ENCODE measurements at places on chromosomes 7 and 10.

DNA sequence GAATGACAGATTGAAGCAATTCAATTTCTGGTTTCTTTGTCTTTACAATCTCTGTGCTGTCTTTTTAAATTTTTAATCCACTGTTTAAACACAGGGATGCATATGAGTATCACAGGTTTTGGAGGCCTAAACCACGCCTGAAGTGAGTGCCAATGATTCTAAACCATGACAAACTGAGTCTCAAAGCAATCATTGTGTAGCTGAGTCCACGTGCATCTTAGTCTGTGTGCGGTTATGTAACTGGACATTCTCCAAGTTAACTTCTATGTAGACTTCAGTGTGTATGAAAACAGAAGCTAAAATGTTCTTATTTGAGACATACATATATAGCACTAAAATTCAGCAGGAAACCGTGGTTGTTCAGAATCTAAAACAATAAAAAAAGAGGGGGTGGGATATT lies 79.3 kb upstream of the ST8SIA6 start:
- no peak for DNase-seq

- DNase-seq = no peak
These were observed 72.3 kb upstream of the GATAD1 start for GRCh38 chr7:92375013-92375412.

- DNase-seq = no peak
These were observed 148.4 kb downstream of the ADAM12 start for GRCh38 chr10:126239844-126240243.

DNA sequence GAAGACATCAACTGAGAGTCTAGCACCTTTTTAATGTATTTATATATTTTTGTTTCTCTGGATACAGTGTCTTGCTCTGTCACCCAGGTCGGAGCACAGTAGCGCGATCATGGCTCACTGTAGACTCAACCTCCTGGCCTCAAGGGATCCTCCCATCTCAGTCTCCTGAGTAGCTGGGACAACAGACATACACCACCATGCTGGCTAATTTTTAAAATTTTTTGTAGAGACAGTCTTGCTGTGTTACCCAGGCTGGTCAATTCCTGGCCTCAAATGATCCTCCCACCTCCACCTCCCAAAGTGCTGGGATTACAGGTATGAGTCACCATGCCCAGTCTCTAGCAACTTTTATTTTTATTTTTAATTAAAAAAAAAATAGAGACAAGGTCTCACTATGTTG lies 51.4 kb upstream of the ANLN start:
- no peak for DNase-seq

DNA sequence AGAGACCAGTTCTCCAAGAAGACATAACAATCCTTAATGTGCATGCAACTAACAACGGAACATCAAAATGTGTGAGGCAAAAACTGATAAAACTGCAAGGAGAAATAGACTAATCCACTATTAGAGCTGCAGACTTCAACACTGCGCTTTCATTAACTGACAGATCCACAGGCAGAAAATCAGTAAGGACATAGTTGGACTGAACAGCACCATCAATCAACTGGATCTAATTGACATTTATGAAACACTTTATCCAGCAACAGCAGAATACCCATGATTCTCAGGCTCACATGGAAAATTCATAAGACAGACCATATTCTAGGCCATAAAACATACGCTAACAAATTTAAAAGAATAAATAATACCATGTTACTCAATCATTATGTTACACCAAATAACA lies 21.6 kb upstream of the ATP6V0A4 start:
- DNase-seq = no peak

DNA sequence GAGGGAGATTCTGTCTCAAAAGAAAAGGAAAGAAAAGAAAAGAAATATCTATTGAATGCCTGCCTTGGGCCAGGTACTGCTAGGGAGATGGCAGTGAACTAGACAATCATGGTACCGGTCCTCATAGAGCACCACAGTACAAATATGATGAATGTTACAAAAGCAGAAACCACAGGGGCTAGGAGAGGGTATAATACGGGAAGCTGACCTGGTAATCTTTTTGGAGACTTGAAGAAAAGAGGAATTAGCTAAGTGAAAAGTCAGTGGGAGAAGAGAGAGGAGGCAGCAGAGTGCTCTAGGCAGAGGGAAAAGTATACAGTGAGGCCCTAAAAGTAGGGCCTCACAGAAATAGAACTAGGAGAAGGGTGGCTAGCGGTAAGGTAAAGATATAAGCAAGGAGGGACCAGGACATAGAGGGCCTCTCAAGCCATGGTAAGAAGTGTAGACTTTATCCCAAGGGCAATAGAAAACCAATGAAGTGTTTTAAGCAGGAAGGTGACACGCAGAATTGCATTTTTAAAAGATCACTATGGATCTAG lies 42.8 kb upstream of the WNT8B start:
- no peak for DNase-seq

DNA sequence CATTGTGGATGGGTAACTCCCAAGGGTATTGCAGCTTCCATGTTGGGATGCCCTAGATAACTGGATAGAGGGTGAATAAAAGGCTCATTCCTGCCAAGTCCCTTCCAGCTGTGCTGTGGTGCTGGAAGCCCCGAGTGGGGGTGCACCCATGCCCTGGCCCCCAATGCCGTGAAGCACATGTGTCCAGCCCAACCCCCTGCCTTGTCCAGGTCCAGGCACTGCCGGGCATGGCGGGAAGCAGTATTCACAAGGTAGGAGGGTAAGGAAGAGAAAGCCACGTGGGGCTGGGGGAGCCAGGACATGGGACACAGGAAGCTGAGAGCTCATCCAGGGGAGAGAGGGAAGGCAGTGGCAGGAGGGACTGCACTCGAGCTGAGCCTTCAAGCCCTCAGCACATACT lies 148.2 kb upstream of the CDCA7L start:
- DNase-seq = no peak

GRCh38 chr10:12417331-12417730 lies 68.0 kb downstream of the CAMK1D start:
- no peak for DNase-seq

DNA sequence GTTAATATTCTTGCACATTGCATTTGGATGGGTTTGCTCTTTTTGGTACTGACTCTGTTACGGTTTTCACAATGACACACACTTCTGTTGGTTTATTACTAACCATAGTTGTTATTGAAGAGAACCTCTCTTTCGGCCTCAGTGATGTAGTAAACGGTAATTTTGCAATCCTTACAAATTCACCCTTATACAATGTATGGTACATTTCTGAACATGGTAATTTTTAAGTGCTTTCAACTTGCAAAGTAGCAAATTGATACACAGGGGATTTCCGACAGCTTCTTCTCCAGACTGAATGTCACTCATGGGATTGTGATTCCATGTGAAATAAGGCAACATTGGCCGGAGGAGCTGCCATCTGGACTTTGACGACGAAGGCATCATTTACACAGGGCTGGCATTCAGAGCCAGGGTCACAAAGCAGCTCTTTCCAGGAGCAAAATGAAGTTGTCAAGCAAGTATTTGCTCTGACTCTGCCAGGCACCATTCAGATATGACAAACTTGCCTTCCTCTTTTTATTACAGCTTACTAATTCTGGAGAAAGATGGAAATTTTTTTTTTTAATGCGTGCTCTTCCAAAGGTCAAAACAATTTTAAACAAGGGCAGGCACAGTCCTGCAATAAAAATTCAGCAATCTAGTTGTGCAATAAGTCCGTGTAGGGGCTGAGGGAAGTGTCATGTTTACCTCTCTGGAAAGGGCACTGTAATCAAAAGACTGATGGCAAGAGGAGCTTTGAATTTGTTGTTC lies 711.5 kb upstream of the C7orf33 start:
- no peak for DNase-seq

- no peak for DNase-seq
These were observed 280.4 kb downstream of the GLRX3 start for GRCh38 chr10:130416334-130417150.

- peak; percentile 82 for DNase-seq
These were observed 77.4 kb downstream of the PON1 start for GRCh38 chr7:95246831-95247370.

GRCh38 chr7:106731646-106732444 lies 70.9 kb upstream of the CCDC71L start:
- DNase-seq = no peak

- no peak for DNase-seq
These were observed 20.3 kb upstream of the SAR1A start for GRCh38 chr10:70190581-70190980.

DNA sequence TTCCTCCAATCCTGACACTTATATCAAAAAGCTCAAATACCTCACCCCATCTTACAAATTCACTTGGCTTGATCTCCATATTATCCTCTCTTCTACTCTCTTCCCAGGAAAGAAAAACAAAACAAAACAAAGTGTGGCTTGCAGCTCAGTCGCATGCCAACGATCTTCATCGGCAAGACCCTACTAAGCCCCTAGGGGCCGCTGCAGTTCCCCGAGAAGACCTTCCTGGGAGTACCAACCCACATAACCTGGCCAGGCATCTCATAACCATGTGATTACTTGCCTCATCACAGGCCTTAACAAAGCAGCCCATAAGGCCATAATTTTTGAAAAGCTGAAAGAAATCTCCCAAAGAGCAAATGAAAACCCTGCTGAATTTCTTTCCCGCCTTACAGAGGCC lies 103.7 kb downstream of the ZNF92 start:
- DNase-seq = peak; percentile 43

- no peak for DNase-seq
These were observed 79.3 kb upstream of the TNS3 start for GRCh38 chr7:47661051-47661714.

GRCh38 chr7:104207348-104207730 lies 474 bp downstream of the ORC5 start:
- no peak for DNase-seq

- DNase-seq = no peak
These were observed 246.1 kb downstream of the AUTS2 start for GRCh38 chr7:69844264-69844868.

DNA sequence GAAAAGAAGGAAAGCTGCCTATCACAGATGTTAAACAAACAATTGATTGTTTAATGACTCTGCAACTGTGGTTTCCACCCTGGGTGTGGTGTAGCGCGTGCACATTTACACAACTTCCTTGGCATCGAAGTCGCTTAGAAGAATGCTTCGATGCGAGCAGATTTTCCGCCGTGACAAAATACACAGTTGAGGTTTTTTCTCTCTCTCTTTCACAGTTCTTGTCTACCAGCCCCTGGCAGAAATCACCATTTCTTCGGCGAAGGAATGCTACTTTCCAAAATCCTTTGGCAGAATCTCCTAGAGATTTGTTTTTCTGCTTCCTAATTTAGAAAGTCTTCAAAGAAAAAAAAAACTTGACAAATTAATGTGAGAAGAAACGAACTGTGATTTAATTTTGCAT lies 70.7 kb upstream of the C1QL3 start:
- DNase-seq = no peak

DNA sequence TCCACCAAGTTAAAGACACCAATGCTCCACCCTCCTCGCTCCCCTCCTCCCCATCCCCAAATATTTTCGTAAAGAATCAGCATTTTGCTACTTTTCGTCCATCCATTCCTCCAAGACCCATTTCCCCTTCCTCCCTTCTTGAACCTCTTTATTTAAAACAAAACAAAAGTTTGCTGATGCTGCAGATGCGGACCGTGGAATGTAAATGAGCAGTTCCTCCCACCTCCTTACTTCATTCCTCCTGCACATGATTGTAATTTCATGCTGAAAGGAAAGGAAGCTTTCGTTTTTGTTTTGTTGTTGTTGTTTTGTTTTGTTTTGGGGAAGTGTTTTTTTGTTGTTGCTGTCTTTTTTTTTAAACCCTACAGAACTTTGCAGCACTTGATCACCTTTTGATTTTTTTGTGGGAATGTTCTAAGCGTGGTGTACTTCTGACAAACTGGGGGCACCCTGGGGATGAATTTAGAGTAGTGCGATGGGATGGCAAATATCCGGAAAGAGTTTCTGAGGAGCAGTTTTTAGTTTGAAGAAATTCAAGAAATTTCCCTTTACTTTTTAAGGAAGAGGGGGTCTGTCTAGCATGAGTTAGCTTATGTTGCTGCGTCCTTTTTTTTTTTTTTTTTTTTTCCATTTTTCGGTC lies 177.3 kb downstream of the TCF7L2 start:
- no peak for DNase-seq

DNA sequence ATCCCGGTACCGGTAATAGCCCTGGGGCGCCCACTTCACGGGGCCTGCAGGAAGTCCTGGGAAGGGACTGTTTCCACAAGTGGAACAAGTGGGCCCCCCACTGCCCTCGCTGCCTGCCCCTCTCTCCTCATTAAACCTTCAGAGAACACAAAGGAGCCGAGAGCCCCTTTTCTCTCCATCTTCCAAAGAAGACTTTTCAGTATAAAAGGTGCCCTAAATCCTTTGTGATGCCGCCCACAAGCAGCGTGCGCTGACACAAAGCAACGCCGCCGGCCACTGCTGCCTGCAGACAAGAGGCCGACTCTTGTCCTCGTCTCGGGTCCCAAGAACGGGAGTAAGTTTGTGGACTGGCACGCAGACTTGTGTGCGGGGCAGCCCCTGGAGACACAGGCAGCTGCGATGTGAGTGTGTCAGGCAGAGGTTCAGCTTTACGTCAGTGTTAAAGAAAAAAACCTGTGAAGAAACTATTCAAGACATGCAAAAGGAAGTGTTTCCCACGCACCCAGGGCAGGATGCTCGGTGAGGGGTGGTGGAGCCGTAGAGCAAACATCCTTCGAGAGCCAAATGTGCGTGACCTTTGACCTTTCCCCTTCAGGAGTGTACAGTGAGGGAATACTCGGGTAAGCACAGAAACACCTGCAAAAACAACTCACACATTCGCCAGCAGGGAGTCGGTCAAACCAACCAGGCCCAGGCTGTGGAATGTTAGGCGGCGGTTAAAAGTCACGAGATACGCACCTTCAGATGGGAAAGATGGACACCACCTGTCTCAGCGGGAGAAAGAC lies 118.2 kb downstream of the VIPR2 start:
- DNase-seq = no peak

- no peak for DNase-seq
These were observed 1.6 kb downstream of the TMEM273 start for GRCh38 chr10:49186613-49187012.

- no peak for DNase-seq
These were observed 38.0 kb upstream of the EMX2 start for GRCh38 chr10:117504562-117504961.

- DNase-seq = no peak
These were observed 5.4 kb downstream of the POLD2 start for GRCh38 chr7:44117801-44118429.

- no peak for DNase-seq
These were observed 44.4 kb upstream of the DGKI start for GRCh38 chr7:137891016-137891655.

- no peak for DNase-seq
These were observed 105.3 kb downstream of the DGKI start for GRCh38 chr7:137741443-137741842.

DNA sequence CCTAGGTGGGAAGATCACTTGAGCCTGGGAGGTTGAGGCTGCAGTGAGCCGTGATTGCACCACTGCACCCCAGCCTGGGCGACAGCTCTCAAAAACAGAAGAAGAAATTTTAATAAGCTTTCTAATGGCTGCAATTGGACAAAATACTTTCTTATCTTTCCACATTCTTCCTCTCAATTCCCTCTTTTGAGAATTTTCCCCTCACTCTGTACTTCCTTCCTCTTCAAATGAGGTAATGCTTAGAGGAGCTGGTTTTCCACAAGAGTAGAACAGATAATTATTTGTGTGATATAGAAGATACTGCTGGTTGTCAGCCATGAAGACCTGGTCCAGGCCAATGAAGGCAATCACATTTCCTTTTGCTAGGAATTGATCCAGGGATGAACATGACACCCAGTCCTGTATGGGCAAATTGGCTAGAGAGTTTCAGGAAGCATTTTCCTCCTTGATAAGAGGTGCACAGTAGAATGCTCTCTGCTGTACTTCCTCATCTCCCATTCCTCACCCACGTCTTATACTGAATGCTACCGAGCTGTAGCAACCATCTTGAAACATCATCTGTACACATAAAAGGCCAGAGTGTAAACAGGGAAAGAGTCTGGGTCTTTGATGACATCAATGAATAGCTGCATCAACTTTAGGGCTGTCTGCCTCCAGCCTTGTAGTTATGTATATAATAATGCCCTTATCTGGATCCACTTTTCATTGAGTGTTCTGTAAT lies 103.9 kb downstream of the CDK6 start:
- no peak for DNase-seq

Data from NCI-H1092 (cell line).